ENCODE measurements at places on chromosomes 6 and 20.

- peaks cover 19% of the 10 kb centered on the region for H3K4me1 ChIP-seq
- no peaks in the 10 kb centered on the region for H3K27me3 ChIP-seq
- H3K36me3 ChIP-seq, result no peaks in the 10 kb centered on the region
Observed at GRCh38 chr6:149045404-149045803, 272.1 kb upstream of the TAB2 start.

DNA sequence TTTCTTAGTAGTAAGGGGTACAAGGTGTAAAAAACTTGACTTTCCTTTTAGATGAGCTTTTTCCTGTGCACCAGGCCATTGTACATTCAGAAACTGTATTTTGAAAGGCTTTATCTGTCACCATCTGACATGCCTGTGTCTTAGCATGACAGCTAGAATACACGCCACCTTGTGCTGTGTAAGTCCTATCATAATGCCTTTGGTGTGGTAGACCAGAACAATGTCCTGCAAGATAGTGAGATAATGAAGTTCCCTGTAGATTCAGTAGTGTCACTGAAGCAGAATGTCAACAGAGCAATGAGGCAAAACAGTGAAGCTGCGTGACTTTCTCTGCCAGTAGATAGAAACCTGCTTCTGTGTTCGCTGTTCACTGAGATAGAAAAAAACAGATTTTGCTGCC lies 105.8 kb downstream of the JAG1 start:
- no peak for DNase-seq
- H3K4me1 ChIP-seq, result peaks cover 29% of the 10 kb centered on the region
- no peaks in the 10 kb centered on the region for H3K27me3 ChIP-seq
- H3K36me3 ChIP-seq, result peaks cover 21% of the 10 kb centered on the region

- DNase-seq, result no peak
- H3K4me3 ChIP-seq, result no peak overlapping the region
- no peak overlapping the region for H3K27ac ChIP-seq
Observed at GRCh38 chr20:36384022-36384619, 78.0 kb downstream of the DLGAP4 start.

DNA sequence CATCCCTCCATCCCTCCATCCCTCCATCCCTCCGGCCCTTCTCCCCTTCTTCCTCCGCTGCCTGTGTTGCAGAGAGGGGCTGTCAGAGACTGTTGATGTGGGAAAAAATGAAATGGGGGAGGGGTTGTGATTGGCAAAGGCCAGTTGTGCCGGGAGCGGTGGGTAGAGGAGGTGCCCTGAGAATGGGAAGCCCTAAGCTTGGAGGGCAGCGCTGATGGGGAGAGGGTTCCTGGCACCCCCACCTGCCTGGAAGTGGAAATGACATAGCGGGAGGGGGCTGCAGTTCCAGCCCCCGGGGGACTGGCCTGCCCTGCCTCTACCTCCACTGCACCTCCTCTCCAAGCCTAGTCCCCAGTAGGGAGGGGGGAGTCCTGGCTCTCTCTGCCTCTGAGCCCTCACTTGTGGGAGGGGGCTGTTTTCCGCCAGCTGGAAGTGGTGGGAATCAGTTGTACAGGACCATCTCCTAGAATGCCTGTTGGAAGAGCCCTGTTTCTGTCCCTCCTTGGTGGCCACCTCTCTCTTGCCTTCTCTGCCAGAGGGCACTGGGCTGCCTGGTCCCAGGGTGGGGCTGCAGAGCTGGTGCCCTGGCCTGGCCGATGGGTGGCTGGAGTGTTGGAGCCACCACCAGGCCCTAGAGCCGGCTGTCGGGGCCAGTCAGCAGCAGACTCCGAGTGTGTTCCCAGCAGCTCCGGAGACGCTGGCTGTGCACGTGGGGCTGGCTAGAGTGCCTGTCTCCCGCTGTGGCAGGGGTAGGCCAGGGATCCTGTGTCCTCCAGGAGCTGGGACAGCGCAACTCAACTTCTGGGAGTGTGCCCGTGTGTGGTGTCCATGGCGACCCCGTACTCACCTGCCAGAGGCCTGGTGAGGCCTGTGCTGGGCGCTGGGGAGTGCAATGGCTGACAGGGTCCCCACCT lies 1.5 kb downstream of the DLGAP4 start:
- H3K4me1 ChIP-seq, result peaks cover 6% of the 10 kb centered on the region
- no peak overlapping the region for H3K27ac ChIP-seq
- H3K27me3 ChIP-seq, result peaks cover 92% of the 10 kb centered on the region
- peak overlapping the region; percentile 51 for H3K4me3 ChIP-seq
- no peaks in the 10 kb centered on the region for H3K36me3 ChIP-seq
- DNase-seq, result no peak

DNA sequence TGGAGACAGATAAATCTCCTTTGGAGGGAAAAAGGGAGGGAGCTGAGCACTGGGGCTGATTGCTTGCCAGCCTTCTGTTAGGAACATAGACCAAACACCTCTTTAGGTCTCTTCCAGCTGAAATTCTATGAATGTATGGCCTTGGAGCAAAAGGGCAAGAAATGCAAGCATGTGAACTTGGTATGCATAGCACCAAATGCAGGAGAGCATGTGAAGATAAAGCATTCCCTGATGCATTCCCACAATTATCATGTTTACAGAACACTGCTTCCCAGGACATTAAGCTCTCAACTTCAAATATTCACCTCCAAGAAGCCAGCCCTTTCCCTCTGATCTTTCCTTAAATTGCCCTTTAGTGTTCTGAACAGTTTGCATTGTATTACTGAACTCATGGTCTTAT lies 15.6 kb downstream of the RIPOR2 start:
- DNase-seq, result no peak
- H3K36me3 ChIP-seq, result no peaks in the 10 kb centered on the region
- H3K4me3 ChIP-seq, result no peak overlapping the region
- H3K4me1 ChIP-seq, result peaks cover 31% of the 10 kb centered on the region
- no peaks in the 10 kb centered on the region for H3K27me3 ChIP-seq
- H3K27ac ChIP-seq, result no peak overlapping the region

GRCh38 chr20:52279706-52280105 lies 88.1 kb upstream of the ZFP64 start:
- H3K27ac ChIP-seq, result no peak overlapping the region
- peaks cover 21% of the 10 kb centered on the region for H3K4me1 ChIP-seq
- H3K27me3 ChIP-seq, result peaks cover 34% of the 10 kb centered on the region
- no peaks in the 10 kb centered on the region for H3K36me3 ChIP-seq
- H3K4me3 ChIP-seq, result no peak overlapping the region

DNA sequence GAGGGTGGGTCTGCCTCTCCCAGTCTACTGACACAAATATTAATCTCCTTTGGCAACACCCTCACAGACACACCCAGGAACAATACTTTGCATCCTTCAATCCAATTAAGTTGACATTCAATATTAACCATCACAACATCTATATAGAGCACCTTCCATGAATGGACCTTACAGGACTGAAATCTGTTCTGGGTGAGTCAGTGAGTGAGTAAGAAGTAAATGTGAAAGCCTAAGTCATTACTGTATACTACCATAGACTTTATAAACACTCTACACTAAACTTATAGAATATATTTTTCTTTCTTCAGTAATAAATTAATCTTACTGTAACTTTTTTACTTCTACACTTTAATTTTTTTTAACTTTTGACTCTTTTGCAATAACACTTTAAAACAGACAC lies 993.8 kb upstream of the MAP3K7 start:
- H3K4me3 ChIP-seq, result no peak overlapping the region
- H3K27ac ChIP-seq, result no peak overlapping the region
- H3K36me3 ChIP-seq, result no peaks in the 10 kb centered on the region
- H3K4me1 ChIP-seq, result peaks cover 4% of the 10 kb centered on the region
- H3K27me3 ChIP-seq, result no peaks in the 10 kb centered on the region

- DNase-seq, result no peak
- peaks cover 2% of the 10 kb centered on the region for H3K4me1 ChIP-seq
- no peak overlapping the region for H3K27ac ChIP-seq
Observed at GRCh38 chr6:169953686-169954085, 202.3 kb downstream of the ERMARD start.

DNA sequence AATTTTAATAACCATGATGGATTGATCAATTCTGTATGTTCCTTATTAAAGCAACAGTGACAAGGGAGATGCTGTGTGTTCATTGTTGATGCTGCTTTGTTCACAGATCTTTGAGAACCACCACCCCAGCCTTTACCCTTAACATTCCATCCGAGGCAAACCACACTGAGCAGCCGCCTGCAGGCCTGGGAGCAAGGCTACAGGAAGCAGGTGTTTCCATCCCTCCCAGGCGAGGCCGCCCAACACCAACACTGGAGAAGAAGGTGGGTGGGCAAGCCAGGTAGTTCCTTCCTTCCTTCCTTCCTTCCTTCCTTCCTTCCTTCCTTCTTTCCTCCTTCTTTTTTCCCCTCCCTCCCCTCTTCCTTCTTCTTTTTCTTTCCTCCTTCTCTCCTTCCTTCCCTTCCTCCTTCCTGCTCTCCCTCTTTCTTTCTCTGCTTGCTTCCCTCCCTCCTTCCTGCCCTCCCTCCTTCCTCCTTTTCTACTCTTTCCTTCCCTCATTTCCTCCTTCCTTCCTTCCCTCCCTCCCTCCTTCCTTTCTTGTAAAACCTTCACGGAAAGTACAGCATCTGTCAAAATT lies 13.7 kb downstream of the TTLL2 start:
- H3K27me3 ChIP-seq, result no peaks in the 10 kb centered on the region
- no peak for DNase-seq
- H3K4me3 ChIP-seq, result no peak overlapping the region
- H3K4me1 ChIP-seq, result peaks cover 4% of the 10 kb centered on the region
- no peak overlapping the region for H3K27ac ChIP-seq
- H3K36me3 ChIP-seq, result no peaks in the 10 kb centered on the region

DNA sequence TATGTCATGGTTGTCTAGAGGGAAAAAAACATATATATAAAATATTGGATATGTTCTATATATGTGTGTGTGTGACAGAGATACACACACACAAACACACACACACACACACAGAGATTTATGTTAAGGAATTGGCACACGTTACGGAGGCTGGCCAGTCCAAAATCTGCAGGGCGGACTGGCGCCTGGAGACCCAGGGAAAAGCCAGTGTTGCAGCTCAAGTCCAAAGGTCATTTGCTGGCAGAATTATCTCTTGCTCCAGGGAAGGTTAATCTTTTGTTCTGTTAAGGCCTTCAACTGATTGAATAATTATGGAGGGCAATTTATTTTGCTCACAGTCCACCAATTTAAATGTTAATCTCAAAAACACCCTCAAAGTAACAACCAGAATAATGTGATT lies 37.5 kb upstream of the PDE7B start:
- H3K4me1 ChIP-seq, result peaks cover 24% of the 10 kb centered on the region
- H3K36me3 ChIP-seq, result no peaks in the 10 kb centered on the region
- H3K27me3 ChIP-seq, result no peaks in the 10 kb centered on the region
- H3K4me3 ChIP-seq, result no peak overlapping the region
- H3K27ac ChIP-seq, result no peak overlapping the region

DNA sequence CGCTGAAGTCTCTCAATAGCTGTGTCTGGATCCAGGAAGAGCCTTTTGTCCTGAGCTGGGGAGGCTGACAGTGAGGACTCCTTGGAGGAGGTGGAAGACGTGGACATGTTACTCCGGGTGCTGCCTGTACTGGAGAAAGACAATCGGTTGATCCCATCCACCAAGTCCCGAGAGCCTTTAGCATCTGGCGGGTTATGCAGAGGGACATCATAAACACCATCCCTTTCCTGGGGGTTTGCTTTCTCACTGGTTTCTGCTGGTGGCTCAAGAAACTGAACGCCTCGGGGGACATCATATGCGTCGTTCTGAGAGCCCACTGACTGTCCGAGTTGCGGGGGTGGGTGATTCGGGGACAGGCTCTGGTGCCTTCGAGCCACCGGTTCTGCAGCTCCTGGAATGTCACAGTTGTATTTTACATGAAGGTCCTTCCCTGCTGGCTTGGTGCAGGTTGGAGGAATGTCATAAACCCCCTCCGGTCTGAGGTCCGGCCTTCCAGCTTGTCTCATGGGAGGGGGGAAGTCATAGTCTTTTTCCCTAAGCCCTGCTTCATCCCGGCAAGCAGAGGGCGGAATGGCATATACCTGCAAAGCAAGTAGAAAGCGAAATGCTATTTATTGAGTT lies 41.7 kb downstream of the NEDD9 start:
- H3K27ac ChIP-seq, result no peak overlapping the region
- no peak for DNase-seq
- H3K4me1 ChIP-seq, result peaks cover 20% of the 10 kb centered on the region
- H3K36me3 ChIP-seq, result peaks cover 55% of the 10 kb centered on the region

DNA sequence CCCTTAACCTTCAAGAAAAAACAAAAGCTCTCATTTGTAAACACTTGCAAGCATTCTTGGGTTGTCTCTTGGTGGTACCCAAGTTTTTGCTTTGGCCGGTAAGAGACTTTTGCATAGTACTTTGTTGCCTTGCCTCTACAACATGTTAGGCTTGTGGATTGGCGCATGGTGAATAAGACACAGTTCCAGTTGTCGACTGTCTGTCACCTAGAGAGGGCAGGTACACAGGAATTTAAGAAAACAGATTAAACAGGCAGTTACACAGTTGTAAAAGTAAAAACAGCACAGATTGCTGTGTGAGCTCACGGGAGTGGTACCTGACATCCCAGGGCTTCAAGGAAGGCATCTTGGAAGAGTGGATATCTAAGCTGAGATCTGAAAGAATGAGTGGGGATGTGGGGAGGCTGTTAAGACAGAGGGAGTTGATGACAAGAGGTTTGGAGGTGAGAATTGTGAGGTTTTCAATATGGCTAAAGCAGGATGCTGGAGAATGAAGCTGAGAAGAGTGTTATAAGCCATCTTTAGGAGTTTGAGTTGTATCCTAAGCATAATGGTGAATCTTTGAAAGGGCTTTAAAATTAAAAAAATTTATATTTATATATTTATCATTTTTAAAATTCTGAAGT lies 19.2 kb downstream of the UTRN start:
- peaks cover 3% of the 10 kb centered on the region for H3K4me1 ChIP-seq
- H3K4me3 ChIP-seq, result no peak overlapping the region
- no peak overlapping the region for H3K27ac ChIP-seq
- peaks cover 17% of the 10 kb centered on the region for H3K36me3 ChIP-seq
- no peaks in the 10 kb centered on the region for H3K27me3 ChIP-seq

- no peaks in the 10 kb centered on the region for H3K36me3 ChIP-seq
- DNase-seq, result no peak
- H3K4me3 ChIP-seq, result no peak overlapping the region
Observed at GRCh38 chr6:3766214-3766613, 14.7 kb upstream of the PXDC1 start.

- H3K4me1 ChIP-seq, result peaks cover 4% of the 10 kb centered on the region
- peaks cover 43% of the 10 kb centered on the region for H3K36me3 ChIP-seq
- DNase-seq, result no peak
Observed at GRCh38 chr6:17835784-17836183, 129.1 kb upstream of the NUP153 start.

DNA sequence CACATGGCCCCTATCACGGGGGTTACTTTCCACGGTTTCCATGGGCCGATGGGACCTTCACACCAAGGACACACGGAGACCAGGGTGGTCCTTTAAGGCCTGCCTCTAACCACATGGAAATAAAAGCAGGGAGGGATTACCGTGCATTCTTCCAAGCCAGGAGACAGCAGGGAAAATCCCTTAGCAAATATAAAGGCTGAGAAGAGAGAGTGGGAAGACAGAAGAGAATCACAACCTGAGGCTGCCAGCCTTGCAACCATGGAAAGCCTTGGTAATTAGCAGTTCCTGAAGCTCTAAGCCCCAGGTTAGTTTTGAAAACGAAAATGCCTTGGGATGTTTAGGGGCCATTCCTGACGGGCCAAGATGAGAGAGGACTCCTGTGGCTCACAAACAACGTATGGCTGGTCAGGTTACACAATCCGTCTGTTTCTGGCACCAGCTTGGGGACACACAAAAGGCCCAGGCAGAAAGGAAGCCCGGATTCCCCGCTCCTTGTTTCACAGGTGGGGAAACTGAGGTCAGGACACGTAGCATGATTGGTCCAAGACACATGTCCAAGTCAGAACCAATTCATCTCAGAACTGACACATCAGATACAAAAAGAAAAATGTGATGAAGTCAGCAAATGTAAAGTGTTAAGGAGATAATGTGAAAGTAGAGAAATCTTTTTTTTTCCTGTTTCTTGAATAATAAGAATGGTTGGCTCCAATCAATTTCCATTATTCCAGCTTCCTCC lies 2.8 kb downstream of the PREX1 start:
- H3K27me3 ChIP-seq, result peaks cover 66% of the 10 kb centered on the region
- no peaks in the 10 kb centered on the region for H3K36me3 ChIP-seq
- H3K4me1 ChIP-seq, result peaks cover 33% of the 10 kb centered on the region
- peak overlapping the region; percentile 47 for H3K27ac ChIP-seq
